ENCODE measurements at places on chromosomes 4 and X.

DNA sequence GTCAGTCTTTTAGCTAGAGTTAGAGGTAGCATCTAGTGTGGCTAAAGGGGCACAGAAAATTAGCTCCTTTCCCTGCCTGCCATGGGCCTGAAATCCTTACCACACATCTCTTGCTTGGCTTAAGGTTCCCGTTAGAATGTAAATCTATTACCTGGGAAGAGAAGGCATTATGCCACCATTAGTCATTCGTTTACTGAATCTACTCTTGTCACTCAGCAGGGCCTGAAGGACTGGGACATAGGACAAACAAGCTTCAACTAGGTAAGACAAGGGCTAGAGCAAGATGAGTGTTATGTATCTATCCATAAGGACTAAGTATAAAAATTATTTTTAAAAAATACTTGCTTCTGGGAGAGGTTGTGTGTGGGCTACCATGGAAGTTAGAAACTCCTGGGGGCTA lies 112.4 kb downstream of the CT47B1 start:
- no peak overlapping the region for H3K4me3 ChIP-seq
- H3K27ac ChIP-seq: no peak overlapping the region
- H3K27me3 ChIP-seq: no peaks in the 10 kb centered on the region

- H3K4me1 ChIP-seq: peaks cover 9% of the 10 kb centered on the region
- H3K27me3 ChIP-seq: no peaks in the 10 kb centered on the region
- no peak overlapping the region for H3K27ac ChIP-seq
- peaks cover 4% of the 10 kb centered on the region for H3K36me3 ChIP-seq
Observed at GRCh38 chr4:103098756-103099440, 736 bp downstream of the BDH2 start.

- no peaks in the 10 kb centered on the region for H3K27me3 ChIP-seq
- no peak overlapping the region for H3K4me3 ChIP-seq
- no peak for DNase-seq
- H3K27ac ChIP-seq: no peak overlapping the region
- H3K36me3 ChIP-seq: no peaks in the 10 kb centered on the region
Observed at GRCh38 chrX:2811271-2811670, 17.5 kb upstream of the GYG2 start.

DNA sequence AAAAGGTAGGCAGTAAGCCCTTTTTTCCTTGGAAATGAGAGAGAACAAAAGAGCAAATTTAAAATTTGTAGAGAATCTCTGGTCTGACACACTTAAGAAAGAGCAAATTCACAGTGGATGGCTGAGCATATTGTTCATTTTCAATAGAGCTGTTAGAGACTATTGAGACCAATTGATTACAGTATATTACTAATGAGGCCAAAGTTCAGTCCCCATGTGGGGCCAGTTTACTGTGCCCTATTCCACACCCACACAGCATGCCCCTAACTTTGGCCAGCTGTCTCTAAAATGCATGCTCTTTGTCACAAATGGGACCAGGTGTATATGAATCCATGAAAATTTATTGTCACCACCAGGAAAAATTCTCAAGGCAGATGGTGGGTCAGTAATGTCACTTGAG lies 470.5 kb downstream of the PCDH7 start:
- no peak for DNase-seq
- no peak overlapping the region for H3K4me3 ChIP-seq
- no peaks in the 10 kb centered on the region for H3K27me3 ChIP-seq
- H3K36me3 ChIP-seq: no peaks in the 10 kb centered on the region
- H3K27ac ChIP-seq: no peak overlapping the region

GRCh38 chrX:37692918-37693317 lies 7.3 kb downstream of the XK start:
- no peaks in the 10 kb centered on the region for H3K27me3 ChIP-seq
- no peaks in the 10 kb centered on the region for H3K4me1 ChIP-seq
- no peaks in the 10 kb centered on the region for H3K36me3 ChIP-seq
- no peak for DNase-seq
- no peak overlapping the region for H3K4me3 ChIP-seq

DNA sequence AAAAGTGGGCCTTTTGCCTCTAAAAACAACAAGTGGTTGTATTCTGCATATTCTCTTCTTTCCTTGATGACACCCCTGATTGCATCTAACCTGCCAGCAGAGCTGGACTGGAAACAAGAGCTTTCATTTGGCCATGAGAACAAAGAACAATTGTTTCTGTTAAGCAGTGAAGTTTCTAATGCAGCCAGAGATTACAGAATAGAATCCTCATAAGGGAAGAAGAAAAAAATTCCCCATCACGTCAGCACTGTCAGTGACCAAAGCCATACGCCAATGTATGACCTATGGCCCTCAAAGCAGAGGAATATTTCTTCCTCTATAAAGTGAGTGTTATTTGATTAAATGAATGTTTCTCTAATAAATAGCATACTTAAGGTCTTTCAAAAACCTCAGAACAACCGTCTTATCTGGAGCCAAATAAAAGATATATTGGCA lies 529.1 kb upstream of the INTU start:
- H3K4me1 ChIP-seq: no peaks in the 10 kb centered on the region
- no peak overlapping the region for H3K4me3 ChIP-seq
- H3K36me3 ChIP-seq: no peaks in the 10 kb centered on the region
- H3K27ac ChIP-seq: no peak overlapping the region
- no peaks in the 10 kb centered on the region for H3K27me3 ChIP-seq

GRCh38 chr4:92237559-92237958 lies 66.2 kb upstream of the GRID2 start:
- DNase-seq: no peak
- no peaks in the 10 kb centered on the region for H3K36me3 ChIP-seq
- no peaks in the 10 kb centered on the region for H3K4me1 ChIP-seq

GRCh38 chr4:74364652-74365491 lies at the start of gene EREG:
TSS of gene EREG (plus strand) at chr4:74365145. CDS start at chr4:74365309, 164 bp downstream.
- peak within 1 kb of the TSS; percentile 22 for H3K4me3 ChIP-seq
- no peaks in the 10 kb centered on the region for H3K36me3 ChIP-seq
- no peaks in the 10 kb centered on the region for H3K4me1 ChIP-seq
- DNase-seq: peak; percentile 11

- H3K4me1 ChIP-seq: no peaks in the 10 kb centered on the region
- no peaks in the 10 kb centered on the region for H3K27me3 ChIP-seq
- H3K4me3 ChIP-seq: no peak overlapping the region
- H3K27ac ChIP-seq: no peak overlapping the region
Observed at GRCh38 chr4:183229397-183229796, 90.7 kb downstream of the CLDN22 start.

GRCh38 chrX:68789966-68790365 lies 38.9 kb upstream of the EFNB1 start:
- no peak for DNase-seq
- no peak overlapping the region for H3K27ac ChIP-seq
- no peaks in the 10 kb centered on the region for H3K27me3 ChIP-seq

DNA sequence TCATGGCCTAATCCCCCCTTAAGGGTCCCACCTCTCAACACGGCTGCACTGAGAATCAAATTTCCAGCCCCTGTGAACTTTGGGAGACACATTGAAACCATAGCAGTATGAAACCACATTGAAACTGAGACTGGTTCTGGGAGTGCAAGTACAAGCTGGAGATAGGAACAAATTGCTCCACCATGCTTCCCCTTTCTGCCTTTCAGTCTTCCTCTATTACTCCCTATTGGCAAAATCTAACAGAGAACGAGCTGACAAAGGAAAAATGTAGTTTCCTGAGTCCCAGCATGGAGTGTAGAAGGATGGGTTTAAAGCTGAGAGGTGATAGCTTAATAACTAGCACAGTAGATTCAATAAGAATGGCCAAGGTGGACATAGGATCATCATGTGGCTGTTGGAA lies 161.7 kb upstream of the RPL34 start:
- H3K27me3 ChIP-seq: no peaks in the 10 kb centered on the region
- H3K4me3 ChIP-seq: no peak overlapping the region
- no peak for DNase-seq
- H3K27ac ChIP-seq: no peak overlapping the region
- no peaks in the 10 kb centered on the region for H3K36me3 ChIP-seq

DNA sequence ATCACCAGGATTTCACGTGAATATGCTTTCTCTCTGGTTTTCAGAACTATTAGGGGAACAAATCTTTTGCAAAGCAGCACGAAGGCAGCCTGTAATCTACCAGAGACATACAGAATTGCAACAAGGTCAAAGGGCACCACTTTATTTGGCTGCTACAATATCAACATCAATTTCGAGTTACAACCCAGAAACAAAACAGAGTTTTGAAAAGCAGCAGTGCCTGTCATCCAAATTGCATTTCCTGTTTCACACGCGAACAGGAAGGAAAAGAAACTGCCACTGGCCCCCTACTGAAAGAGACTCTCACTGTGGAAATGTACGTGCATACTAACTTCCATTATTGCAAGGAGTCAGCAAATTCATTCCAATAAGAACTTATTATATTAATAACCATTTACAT lies 17.1 kb upstream of the C1QTNF7 start:
- H3K36me3 ChIP-seq: no peaks in the 10 kb centered on the region
- peak overlapping the region; percentile 22 for H3K4me3 ChIP-seq
- H3K27ac ChIP-seq: no peak overlapping the region
- DNase-seq: peak; percentile 4

DNA sequence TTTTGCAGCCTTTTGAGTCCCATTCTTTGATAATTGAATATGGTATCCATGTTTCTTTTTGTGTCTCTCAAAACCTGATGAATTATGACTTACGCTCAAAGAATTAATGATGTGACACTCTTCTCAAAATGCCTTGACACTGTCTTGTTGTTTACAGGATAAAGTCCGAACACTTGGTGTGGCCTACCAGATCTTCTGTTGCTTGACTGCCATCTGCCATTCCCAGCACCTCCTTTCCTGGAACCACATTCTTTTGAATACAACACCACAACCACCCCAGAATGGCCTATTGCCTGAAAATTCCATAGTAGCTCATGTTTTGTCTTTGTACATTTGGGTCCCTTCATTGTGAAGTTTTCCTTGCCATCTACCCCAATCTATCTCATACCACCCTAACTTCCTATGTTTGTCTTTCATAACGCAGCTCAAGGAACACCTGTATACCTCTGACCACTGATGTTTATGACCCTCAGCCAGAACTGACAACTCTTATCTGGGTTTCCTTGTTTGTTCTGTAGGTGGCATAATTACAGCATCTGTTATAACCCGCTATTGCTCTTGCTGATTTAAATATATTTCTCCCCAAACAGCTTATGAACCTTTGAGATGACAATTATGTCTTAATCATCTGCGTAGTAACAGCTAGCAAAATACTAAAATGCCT lies 991.3 kb downstream of the RAB28 start:
- no peaks in the 10 kb centered on the region for H3K36me3 ChIP-seq
- H3K27ac ChIP-seq: no peak overlapping the region
- DNase-seq: no peak
- no peaks in the 10 kb centered on the region for H3K4me1 ChIP-seq
- H3K27me3 ChIP-seq: no peaks in the 10 kb centered on the region

DNA sequence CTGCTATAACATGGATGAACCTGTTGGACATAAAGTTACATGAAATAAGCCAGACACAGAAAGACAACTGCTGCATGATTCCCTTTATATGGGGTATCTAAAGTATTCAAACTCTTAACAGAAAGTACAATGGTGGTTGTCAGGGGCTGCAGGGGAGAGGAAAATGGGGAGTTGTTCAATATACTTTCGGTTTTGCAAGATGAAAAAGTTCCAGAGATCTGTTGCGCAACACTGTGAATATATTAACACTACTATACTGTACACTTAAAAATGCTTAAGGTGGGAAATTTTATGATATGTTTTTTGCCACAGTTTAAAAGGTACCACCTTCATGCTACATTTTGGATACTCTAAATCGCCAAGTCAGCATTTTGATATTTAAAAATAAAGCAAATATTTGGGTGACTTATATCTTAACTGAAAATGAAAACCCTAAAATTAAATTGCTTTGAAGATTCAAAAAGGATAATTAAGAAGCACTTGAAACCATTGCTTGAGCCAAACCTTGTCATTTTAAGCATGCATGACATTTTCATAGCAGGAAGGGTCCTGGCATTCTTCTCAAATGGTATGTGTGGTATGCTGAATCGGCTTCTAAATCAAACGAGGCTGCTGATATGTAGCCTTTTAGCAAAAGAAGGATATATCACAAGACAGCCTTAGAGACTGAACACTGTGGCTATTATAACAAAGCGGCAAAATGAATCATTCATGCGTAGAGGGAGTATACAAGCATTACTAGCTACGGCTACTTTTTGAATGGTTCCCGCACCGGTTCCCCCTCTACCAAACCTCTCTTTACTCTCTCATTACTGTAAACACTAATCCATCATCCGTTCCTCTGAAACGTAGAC lies 607.1 kb upstream of the DIPK2B start:
- peak overlapping the region; percentile 59 for H3K27ac ChIP-seq
- no peak for DNase-seq
- H3K27me3 ChIP-seq: no peaks in the 10 kb centered on the region
- H3K4me1 ChIP-seq: peaks cover 15% of the 10 kb centered on the region

- no peaks in the 10 kb centered on the region for H3K4me1 ChIP-seq
- H3K36me3 ChIP-seq: no peaks in the 10 kb centered on the region
- no peak overlapping the region for H3K27ac ChIP-seq
- DNase-seq: no peak
Observed at GRCh38 chrX:23554304-23554703, 113.0 kb upstream of the PRDX4 start.
